ENCODE measurements at places on chromosomes 13 and 19.

DNA sequence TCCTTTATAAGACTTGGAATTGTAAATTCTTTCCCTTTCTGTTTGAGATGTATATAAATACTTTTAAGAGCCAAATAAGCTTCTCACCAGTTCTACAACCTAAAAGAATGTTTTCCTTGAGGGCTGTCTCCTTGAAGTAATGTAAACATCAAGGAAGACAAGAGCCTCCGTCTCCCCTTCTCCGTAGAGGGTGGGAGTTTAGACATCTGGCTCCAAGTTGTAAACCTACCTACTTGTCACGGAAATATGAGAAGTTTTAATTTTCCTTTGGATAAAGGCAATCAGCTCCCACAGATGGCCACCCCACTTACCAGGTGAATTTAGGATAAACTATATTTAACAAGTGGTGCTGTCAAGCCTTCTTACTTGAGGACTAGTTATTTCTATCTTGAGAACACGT, 237.9 kb downstream of the NALCN start:
- no peak for DNase-seq

DNA sequence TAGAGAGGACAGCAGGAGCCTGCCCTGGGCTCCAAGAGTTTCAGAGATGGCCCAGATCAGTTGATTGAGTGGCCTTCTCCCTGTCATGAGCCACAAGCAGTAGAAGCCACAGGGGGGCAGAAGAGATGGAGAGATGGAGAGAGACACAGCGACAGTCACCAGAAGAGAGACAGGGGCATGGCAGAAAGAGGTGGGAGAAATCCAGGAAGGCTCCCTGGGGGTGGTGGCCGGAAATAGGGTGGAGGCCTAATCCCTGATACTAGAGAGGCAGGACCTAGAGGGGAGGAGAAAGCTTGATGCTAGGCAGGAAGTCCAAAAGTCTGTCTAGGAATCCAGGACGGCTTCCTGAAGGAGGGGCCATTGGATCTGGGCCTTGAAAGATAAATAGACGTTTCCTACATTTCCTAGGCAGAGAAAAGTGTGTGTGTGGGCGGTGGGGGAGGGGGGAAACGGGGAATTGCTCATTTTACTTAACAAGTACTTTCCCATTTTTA, 9.6 kb upstream of the TPM4 start:
- DNase-seq, result no peak

DNA sequence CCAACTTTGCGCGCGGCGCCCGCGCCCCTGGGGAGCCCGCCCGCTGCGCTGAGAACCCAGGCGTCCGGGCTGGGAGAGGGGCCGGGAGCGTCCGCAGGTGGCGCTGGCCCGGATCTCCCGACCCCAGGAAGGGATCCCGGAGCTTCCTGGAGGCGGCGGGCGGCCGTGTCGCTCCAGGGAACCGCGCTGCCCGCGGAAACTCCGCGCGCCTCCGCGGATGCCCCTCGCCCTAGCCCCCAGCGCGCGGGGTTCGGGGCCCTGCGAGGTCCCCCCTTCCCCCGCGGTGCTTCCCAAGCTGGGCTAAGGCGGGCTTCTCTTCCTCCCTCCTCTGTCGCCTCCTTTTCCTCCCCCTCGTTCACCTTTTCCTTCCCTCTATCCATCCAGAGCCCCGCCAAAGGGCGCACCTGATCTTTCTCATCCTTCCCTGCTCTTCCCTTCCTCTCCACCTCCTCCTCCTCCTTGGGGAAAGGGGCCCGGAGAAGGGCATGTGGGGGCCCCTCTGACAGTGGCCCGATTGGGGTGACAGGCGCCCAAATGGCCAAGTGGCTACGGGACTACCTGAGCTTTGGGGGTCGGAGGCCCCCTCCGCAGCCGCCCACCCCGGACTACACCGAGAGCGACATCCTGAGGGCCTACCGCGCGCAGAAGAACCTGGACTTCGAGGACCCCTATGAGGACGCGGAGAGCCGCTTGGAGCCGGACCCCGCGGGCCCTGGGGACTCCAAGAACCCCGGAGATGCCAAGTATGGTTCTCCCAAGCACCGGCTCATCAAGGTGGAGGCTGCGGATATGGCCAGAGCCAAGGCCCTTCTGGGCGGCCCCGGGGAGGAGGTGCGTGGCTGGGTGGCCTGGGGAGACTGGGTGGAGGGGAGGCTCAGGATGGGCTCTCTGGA, 710 bp downstream of the SHD start:
- DNase-seq, result no peak

DNA sequence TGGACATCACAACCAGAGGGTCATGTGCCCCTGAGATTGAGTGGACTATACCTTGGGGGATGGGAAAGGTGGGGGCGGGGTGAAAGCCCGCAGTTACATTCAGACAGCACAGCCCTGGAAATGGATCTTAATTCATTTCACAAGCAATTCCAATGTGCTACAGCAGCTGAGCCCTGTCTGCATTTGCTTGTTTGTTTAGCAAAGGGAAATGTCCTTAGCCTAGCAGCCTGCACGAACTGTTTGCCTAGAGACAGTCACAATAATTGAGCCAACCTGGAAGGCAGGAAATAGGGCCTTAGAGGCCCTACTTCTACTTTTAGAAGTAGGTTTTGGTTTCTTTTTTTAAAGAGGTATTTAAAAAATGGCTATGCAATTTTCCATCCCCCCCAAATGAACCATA, 177.3 kb upstream of the KL start:
- DNase-seq, result peak; percentile 13

GRCh38 chr19:33226550-33227241, 1.0 kb upstream of the SLC7A10 start:
- DNase-seq, result peak; percentile 34

DNA sequence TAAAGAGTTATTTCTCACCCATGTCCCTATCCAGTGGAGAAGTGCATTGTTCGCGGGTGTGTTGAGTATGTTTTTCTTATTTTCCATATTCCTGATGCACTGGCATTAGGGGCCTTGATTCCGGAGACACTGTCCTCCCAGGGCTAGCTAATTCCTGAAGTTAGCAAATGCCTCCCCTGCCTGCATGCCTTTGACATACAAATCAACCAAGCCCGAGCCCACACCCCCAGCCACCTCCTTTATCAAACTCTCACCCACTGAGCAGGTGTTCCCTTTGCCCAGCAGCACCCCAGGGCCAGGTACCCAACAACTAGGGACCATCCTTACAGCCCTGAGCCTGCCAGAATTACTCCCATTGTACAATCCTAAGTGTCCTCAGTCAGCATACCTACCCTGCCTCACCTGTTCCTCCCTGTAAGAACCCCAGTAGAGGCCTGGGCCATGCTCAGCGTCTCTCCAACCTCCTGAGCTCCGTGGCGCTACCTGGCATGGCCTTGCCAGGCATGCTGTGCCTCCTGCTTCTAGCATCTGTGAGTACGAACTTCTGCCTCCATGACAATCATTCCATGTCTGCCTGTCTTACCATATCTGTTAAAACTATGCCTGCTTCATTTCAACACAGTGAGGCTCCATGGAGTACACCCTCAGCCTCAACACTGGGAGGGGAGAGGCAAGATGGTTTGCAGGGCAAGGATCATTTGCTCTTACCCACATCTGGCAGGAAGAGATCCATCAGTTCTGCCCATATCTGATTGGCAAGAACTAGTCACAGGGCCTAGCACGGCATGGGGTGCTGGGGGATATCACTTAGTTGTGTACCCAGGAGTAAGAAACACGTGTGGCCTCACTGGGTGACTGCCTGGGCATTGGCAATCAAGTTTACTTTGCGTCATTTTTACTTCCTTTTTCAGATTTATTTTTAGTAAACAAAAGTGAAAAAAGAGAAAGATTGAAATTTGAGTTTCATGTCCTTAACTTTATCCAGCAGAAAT, 203.9 kb downstream of the SHISA2 start:
- DNase-seq, result no peak

- DNase-seq, result no peak
Observed at GRCh38 chr19:1745589-1746031, 7.7 kb upstream of the ONECUT3 start.

- DNase-seq, result no peak
Observed at GRCh38 chr19:50563597-50563996, 4.6 kb downstream of the LRRC4B start.

DNA sequence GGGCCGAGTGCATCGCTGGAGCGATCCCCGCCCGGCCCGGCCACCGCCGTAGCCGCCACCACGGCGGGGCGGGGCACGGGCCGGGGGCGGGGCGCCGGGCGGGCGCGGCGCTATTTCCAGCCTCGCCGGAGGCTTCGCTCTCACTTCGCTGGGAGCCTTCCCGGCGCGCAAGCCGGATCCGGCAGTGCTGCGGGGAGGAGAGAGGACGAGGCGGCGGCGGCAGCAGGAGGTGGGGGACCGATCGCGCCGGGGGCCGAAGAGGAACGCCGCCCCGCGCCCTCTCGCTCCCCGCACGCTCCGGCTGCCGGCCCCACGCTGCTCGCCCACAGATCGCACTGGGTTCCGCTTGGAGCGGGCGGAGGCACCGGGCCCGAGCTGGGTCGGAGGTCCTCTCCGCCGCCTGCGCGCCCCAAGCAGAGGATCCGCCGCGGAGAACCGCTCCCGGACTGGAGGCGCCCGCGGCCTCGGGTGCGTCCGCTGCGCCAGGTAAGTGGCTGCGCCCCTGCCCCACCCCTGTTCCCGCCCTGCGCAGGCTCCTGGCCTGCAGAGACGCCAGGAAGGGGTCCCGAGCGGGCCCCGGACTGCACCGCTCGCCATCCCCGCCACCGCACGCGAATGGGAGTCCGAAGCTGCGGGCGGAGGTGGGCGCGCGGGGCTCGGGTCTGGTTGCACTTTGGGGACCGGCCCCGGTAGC, at the start of gene CHST8:
Gene CHST8, plus strand, starts transcription at position 143 of the 694 bp plus-strand sequence. CDS start 67,309 bp downstream, outside the sequence.
- DNase-seq, result peak; percentile 40

DNA sequence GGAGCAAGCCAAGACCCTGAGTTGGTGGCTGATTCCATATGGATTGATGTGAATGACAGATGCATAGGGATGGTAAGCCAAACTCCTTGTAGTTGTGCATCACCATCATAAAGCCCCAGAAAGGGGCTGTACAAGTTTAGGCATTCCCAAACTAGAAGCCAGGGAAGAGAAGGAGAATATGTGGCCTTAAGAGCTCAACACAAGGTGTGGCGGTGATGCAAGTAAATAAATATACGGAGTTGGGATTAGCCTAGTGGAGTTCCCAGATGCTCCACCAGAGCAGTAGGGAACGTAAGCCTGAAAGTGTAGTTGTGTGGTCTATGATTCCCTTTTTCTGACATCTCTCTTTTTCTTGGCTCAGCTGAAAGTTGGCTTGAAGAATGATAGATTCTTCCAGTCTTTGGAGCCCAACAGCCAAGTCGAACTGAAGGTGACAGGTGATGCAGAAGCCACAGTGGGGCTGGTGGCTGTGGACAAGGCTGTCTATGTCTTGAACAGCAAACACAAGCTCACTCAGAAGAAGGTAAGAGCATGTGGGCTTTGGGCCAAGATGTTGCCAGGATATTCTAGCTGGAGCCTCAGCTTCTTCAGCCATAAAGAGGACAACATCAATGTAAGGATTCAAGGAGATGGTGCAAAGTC, 30.1 kb downstream of the RDH8 start:
- no peak for DNase-seq

GRCh38 chr19:17751103-17751911, at the start of gene FCHO1:
FCHO1 (plus strand) TSS chr19:17751477; CDS start chr19:17755165, 3,688 bp downstream.
- DNase-seq, result no peak

DNA sequence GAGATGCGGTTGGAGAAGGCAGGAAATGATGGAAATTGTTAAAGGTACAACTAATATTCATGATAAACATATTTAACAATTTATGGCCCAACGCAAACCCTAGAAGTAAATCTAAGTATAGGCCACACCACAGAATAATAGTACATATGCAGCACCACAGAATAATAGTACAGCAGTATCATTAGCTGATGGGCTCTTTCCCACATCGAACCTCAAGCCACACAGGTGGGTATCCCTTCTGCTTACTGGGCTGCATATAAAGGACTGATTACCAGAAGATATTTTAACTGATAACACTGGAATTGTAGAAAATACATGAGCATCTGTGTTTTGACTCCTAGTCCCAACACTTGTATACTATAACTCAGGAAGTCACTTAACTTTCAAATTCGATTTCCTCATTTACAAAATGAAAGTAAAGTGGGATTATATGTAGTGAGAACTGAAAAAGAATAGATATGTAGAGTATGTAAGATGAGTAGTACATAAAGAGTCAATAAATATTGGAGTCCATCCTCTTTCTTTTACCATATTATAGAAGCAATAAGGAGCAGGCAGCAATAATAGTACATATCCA, 91.5 kb downstream of the TSC22D1 start:
- DNase-seq, result no peak

DNA sequence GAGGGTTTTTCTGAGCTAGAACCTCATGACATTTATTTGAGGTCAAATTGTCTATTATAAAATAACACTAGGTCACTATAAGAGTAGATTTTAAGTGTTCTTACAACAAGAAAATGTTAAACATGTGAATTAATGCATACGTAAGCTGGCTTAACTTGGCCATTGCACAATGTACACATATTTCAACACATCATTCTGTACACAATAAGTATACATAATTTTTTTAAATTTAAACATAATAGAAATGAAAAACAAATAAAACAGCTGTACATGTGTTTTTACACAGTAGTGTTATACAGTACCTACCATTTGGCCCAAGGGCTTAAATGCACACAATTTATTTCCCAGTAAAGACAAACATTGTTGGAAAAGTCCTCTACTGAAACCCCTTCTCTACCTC, 269.9 kb downstream of the DACH1 start:
- no peak for DNase-seq

GRCh38 chr13:47036294-47037008, 139.6 kb upstream of the HTR2A start:
- DNase-seq, result no peak

GRCh38 chr13:111165241-111166010, 50.3 kb downstream of the ARHGEF7 start:
- no peak for DNase-seq

Measured in NCI-H526 treated with DMSO at 0.1 percent for 48 hours (cell line).